AG04450 (cell line): ENCODE measurements at places on chromosomes 7 and 10.

DNA sequence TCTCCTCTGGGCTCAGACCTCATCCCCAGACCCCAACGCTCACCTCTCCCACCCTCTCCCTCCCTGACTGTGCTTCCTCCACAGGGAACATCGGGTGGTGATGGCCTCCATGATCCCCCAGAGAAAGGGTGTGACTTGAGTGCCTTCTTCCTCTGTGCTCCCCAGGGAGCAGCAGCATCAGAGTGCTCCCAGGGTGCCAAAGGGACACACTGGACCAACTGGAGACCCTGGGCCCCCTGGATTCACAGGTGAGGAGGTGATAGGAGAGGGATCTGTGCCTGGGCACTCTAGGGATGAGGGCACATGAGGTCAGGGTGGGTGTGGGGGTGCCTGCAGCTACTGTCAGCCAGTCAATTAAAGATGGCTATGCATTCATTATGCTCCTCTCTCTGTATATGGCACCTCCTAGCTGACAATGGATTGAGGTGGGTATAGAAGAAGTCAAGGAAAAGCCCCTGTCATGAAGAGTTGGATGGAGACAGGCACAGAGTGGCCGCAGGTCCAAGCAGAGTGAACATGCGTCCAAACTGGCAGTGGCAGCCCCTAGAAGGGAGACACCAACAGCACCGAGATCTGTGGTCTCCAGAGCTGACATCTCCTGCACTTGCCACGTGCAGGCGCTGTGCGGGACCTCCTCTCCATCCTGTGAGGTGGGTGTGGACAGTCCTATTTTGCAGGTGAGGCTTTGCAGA lies 15.5 kb upstream of the VOPP1 start:
- DNase-seq = no peak

- no peak for DNase-seq
Observed at GRCh38 chr10:110613341-110613995, 30.7 kb upstream of the RBM20 start.

- DNase-seq = no peak
Observed at GRCh38 chr10:11276449-11276990, 258.8 kb downstream of the CELF2 start.

DNA sequence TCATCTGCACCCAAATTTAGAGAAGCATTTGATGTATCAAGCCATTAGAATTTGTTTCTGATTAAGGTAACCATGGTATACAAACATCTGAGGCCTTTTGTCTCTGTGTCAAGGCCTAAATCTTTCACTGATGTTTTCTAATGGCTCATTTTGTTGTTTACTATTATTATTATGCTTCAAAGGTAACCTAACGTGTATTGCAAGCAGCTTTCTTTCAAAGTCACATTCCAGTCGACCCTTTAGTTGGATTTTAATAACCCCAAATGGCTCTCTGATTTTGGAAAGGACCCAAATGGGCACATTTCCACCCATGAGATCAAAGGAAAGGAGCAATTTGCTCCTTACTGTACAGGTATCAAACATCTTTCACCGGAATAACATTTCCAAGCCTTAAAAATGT lies 46.7 kb upstream of the WNT16 start:
- no peak for DNase-seq

DNA sequence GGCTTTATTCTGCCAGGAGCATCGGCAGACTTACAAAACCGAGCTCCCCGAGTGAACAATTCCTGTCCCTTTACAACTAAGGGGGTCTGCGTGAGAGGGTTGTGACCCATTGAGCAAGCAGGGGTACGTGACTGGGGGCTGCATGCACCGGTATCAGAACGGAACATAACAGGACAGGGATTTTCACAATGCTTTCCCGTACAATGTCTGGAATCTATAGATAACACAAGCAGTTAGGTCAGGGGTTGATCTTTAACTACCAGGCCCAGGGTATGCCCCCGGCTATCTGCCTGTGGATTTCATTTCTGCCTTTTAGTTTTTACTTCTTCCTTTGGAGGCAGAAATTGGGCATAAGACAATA lies 38.1 kb upstream of the GSDME start:
- no peak for DNase-seq

DNA sequence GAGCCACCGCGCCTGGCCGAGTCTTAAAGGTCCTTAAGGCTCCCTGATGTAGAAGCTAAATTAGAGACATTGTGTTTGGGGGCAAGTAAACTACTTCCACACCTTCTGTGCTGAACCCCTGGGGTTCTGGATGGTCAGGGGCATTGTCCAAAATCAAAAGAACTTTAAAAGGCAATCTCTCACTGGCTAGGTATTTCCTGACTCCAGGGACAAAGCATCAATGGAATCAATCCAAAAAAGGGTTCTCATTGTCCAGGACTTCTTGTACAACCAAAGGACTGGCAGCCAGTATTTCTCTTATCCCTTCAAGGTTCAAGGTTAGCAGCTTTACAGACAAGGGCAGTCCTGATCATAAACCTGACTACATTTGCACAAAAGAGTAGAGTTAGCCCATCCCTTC lies 24.0 kb downstream of the SRPK2 start:
- DNase-seq = no peak

DNA sequence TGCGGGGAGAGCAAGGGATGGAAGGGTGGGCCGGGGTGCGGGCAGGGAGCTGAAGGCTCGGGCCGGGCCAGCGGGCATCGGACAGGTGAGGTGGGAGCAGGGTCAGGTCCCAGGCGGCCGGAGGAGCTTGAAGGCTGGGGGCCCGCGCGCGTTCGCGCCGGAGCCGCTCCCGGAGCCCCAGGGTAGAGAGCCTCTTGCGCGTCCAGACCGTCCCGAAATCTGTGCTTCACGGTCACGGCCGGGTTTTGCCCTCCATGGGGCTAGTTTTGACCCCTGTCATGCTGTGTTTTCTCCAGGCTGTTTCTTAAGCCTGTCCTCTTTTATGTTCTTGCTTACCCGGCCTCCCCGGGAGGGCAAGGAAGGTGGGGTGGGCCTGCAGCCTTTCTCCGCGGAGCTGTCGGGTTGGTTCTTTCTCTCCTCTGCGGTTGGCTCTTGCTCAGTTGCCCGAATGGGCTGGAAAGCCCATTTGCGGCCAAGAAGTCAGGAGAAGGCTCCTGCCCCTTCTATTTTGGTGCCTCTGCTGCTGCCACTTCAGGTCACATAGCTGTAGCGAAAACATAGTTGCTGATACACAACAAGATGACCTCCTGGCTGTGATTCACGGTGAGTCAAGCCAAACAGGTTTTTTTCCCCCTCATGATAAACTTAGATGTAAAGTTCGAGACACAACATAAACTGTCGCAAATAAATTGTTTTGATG lies 650 bp downstream of the UBE2D1 start:
- no peak for DNase-seq

DNA sequence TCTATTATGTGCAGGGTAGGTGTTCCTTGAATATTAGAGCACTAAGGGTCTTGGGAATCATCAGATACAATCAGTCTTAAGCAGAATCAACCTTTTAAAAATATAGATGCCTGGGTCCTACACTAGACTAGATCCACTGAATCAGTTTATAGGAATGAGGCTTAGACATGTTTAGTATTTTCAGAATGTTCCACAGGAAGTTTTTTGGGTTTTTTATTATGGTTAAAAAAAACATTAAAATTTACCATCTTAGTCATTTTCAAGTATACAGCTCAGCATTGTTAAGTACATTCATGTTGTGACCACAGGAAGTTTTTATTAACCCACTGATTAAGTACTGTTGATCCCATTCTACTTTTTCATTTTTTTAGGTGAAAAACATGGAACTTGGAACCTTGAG lies 135.7 kb downstream of the LCOR start:
- DNase-seq = peak; percentile 16

DNA sequence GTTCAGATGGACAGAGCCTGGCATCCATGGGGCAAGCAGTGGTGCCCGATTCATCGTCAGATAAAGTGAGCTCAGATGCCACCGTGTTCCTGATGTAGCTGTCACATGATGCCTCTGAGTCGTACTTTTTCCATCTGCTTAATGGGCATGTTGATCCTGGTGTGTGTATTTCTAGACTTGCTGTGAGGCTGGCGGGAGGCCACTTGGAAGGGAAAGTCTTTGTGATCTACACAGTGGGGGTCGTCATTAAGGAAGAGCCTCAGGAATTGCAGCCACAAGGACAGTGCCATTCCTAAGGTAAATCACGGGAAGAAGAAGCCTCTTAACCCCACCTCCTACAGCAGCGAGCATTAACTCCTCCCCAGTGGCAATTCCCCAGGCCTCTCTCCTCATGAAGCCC lies 63.0 kb downstream of the RGS10 start:
- DNase-seq = no peak

DNA sequence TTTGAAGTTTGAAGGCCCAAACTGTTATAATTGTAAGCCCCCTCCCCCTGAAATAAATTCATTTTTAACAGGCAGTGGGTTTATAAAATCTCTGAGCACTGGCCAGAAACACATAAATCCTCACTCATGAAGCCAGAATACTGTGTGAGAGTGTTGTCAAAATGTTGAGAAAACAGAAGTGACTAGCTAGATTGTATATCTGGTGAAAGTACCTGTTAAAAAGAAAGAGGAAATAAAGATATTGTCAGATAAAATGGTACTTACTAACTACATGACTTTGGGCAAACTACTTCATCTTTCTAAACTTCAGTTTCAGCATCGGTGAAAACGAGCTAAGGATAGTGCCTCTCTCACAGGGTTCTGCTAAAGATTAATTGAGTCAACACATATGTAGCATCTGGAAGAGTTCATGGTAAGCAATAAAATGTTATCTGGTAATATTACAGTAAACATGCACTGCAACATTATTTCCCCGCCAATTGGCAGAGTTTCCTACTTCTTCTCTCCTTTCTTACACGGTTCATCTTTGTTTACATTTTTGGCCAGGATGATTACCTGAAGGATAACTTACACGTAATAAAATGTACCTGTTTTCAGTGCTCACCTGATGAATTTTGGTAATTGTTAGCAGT lies 202.5 kb upstream of the CHRM2 start:
- DNase-seq = no peak

- no peak for DNase-seq
Observed at GRCh38 chr10:125886914-125887512, 5.9 kb upstream of the DHX32 start.

DNA sequence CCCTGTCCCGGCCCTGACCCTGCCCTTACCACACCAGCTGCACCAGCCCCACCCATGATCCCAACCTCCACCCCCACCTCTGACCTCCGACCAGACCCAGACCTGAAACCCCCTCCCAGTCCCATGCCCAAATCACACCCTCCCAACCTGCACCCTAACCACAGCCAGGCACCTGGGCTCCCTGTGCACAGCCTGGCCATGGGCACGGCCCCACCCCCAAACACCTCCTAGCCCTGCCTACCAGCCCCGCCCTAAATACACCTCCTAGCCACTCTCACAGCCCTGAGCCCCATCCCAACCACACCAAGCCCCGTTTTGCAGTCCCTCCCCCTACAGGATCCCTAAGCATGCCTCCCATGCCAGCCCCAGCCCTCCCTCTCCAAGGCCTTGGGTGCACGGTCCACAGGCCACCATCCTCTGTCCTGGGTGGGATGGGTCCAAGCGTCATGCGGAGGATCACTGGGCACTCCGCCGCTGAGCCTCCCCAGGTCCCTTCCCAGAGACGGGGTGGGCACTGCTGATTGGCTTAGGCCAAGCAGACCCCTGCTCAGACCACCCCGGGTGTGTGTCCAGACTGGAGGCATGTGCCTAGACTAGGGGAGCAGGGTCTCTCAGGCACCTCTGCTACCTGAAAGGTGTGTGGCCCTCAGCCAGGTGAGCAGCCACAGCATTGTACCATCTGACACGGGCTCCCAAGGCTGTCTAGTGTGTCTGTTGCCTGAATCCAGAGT lies 30.1 kb downstream of the INSIG1 start:
- no peak for DNase-seq

- no peak for DNase-seq
Observed at GRCh38 chr10:7405637-7406036, 5.2 kb downstream of the SFMBT2 start.

- DNase-seq = no peak
Observed at GRCh38 chr7:113774182-113774807, 144.5 kb downstream of the PPP1R3A start.

- DNase-seq = no peak
Observed at GRCh38 chr10:8059191-8059936, 4.9 kb downstream of the GATA3 start.

- no peak for DNase-seq
Observed at GRCh38 chr10:127346604-127347003, 150.2 kb upstream of the INSYN2A start.

- DNase-seq = no peak
Observed at GRCh38 chr10:17488848-17489247, 34.5 kb upstream of the ST8SIA6 start.

GRCh38 chr7:157272351-157273207 lies 64.2 kb upstream of the DNAJB6 start:
- DNase-seq = no peak

DNA sequence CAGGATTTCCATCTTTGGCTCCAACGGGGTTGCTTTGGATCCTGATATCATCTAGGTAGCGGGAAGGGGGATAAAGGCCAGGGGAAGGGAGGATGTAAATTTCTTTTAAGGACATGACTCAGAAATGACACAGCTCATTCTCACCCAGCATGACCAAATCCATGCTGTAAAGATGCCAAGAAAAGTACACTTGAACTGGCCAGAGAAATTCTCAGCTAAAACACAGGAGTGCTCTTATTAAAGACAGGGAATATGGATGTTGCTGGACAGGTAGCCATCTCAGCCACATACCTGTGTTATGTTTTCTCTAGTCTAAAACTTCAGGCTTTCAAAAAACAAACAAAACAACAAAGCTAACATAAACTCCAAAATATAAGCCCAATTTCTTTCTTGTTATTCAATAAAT lies 68.3 kb downstream of the NAMPT start:
- DNase-seq = peak; percentile 82

DNA sequence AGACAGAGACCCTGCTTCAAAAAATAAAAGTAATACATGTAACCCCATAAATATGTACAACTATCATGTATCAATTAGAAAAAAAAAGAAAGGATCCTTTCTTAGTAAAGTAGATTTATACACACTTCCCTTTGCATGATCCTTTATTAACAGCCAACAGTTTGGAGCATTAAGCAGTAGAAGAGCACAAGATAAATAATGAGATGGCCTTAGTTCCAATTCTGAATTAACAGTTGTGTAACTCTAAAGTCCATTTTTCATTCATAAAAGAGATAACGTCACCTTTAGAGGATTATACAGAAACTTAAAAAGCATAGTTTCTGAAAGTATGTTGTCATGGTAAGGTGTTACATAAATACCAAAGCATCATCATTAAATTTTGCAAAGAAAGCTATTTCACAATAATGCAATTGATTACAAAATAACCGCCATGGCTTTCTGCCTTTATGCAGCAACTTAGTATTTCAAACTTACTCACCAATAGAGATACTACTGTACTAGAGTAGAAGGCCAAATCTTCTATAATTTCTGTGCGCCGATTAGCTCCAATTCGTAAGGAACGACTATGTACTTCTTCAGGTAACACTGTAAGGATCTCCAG lies 40.3 kb downstream of the TNPO3 start:
- no peak for DNase-seq
